Endothelial cell of coronary artery (primary cell): ENCODE measurements at places on chromosomes 16 and 17. TPM values are rescaled to one million over a fixed set of nuclear protein-coding genes. Genes with fewer than 3 reads are reported as not detected.

The MT2A gene
- 118 and 174 TPM in 2 replicates for total RNA-seq

The RASD1 gene
- total RNA-seq, result 6.1 and 14.1 TPM in 2 replicates

The GAS2L2 gene
- under 0.01 TPM in 1 of 2 replicates, not detected in the other for total RNA-seq

The ARL16 gene
- total RNA-seq, result 27.6 and 40.7 TPM in 2 replicates

The GGA2 gene
- 17.9 and 23.3 TPM in 2 replicates for total RNA-seq

The ATP2A3 gene
- total RNA-seq, result 0.54 and 0.85 TPM in 2 replicates

The CSH2 gene
- total RNA-seq, result not detected in 2 replicates

The SYCE1L gene
- 2.7 and 4.1 TPM in 2 replicates for total RNA-seq

The CPHXL2 gene
- total RNA-seq, result not detected in 2 replicates

The MRM1 gene
- 2.9 and 4.0 TPM in 2 replicates for total RNA-seq

The NEK8 gene
- 1.1 and 2.4 TPM in 2 replicates for total RNA-seq

The SLC2A4 gene
- under 0.01 TPM in 2 replicates for total RNA-seq

The KRTAP9-8 gene
- total RNA-seq, result not detected in 2 replicates

The EFNB3 gene
- 0.38 and 0.81 TPM in 2 replicates for total RNA-seq

The SMTNL2 gene
- total RNA-seq, result under 0.01 TPM in 1 of 2 replicates, not detected in the other

The SCGB1C2 gene
- total RNA-seq, result not detected in 2 replicates

The HASPIN gene
- 4.5 and 7.9 TPM in 2 replicates for total RNA-seq
